ENCODE measurements at places on chromosomes 7 and 10.

DNA sequence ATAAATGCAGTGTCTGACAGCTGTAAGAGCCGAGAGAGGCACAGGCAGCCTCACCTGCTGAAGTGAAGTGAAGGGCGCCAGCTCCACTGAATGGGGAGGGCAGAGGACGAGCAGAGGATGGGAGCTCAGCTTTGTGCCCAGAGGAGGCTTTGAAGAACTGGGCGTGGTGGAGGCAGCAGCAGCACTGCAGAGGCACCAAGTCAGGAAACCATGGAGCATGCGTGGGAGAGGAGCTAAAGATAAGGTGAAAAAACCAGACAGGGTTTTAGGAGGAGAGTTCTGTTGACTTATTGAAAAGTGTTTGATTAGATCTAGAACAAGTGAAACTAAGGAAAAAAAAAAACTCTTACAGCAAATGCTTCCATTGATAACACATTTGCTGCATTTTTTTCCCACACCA is 216.4 kb downstream of the CXCL12 start:
- DNase-seq: no peak

GRCh38 chr10:133242611-133243356 is 5.1 kb downstream of the VENTX start:
- no peak for DNase-seq

- DNase-seq: no peak
Measured at GRCh38 chr10:66144016-66144415, 781.8 kb upstream of the LRRTM3 start.

- no peak for DNase-seq
Measured at GRCh38 chr7:77985974-77986339, 187.4 kb downstream of the PHTF2 start.

DNA sequence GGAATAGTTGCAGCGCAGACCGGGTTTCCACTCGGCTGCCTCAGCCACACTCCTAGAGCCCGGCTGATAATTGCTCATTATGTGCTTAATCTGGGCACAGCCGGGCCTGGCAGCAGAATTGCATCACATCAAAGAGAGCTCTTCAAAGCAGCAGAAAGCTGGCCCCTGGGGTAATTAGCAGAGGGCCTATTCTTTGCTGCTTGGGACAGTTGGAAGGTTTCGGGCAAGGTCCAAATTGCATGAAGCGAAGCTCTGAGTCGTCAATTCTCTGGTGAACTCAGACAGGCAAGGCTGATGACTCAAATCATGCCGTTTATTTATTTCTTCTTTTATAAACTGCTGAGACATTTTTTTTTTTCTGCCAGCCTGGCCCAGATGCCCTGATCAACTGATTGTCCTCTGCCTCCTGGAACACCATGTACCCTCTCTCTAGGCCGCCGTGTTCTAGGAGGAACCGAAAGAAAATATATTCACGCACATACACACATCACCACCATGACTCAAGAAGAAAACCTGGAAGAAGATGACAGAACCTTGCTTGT is 242.2 kb downstream of the RAB11FIP2 start:
- DNase-seq: no peak

GRCh38 chr10:42939685-42940366 is 137.0 kb upstream of the RET start:
- DNase-seq: no peak

DNA sequence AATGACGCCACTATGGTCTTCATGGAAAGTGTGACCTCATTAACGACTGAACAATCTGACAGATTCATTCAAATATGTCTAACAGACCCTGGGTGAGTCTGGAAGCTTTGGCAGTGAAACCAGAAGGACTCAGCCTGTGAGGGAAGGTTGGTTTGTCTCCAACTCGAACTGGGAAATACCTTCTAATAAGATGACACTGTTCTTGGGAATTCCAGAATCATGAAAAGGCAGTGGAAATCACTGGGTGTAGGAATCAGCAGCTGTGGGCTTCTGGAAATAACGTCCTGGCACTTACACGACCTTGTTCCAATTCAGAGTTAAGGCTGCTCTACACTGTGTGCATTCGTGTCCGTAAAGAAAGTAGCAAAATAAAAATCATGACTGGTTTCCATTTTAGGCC is 75.1 kb downstream of the DGKI start:
- no peak for DNase-seq

GRCh38 chr7:130063036-130063435 is 7.3 kb upstream of the KLHDC10 start:
- peak; percentile 74 for DNase-seq

DNA sequence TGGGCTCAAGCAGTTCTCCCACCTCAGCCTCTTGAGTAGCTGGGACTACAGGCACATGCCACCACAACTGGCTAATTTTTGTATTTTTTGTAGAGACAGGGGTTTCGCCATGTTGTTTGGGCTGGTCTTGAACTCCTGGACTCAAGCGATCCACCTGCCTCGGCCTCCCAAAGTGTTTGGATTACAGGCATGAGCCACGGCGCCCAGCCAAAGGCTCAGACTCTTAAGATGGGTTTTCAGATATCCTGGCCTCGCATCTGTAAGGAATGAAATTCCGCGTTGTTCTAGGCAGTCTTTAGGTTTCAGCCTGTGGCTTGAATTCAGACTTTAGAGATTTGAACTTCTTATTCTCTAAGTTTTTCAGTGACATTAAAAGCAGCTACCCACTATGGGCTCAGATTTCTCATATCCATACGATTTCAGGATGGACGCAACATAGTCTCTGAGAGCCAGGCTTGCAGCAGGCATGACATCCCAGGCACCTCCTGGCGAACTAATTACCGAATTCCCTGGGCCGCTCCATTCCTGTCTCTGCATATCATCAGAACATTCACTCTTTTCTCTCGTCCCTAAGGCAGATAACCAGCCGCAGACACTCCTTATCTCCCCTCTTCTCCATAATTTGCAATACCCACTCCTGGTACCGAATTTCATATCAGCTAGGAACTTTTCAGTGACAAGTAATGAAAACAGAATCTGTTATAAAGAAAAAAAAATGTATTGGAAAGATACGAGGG is 29.7 kb downstream of the IL15RA start:
- DNase-seq: no peak

DNA sequence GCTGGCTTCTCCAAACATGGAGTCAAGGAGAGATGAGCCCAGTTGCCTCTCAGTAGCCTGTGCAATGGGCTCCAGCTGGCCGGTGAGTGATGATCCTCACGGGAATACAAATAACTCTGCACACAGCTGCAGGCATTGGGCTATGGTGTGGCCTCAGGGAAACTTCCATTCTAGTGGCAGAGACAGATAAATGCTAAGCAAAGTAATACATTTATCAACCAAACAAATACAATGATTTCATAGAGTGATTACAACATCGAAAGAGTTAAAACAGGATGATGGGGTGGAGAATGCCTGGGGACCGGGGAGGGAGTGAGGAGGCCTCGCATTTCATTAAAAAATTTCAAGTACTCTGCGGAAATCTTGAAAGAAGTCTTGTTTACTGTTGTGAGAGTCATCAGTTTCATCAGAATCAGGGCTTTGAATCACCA is 15.0 kb upstream of the AKR1B1 start:
- no peak for DNase-seq

GRCh38 chr10:115949282-115949844 is 323.6 kb downstream of the GFRA1 start:
- DNase-seq: no peak

DNA sequence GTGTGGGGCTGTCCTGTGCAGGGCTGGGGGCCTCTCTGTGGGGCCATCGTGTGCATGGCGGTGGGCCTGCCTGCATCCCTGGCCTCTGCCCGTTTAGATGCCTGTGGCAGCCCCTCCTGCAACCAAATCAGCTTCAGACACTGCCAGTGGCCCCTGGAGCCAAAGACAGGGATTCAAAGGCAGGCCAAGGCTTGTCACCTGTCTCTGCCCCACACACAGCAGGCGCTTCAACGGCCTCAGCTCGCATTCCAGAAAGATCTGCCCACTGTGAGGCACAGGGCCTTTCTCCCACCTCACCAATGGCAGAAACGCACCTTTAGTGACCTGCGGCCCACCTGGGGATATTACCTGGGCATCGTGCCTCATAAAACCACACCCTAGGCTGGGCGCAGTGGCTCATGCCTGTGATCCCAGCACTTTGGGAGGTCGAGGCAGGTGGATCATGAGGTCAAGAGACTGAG is 46.0 kb downstream of the INSIG1 start:
- DNase-seq: no peak

DNA sequence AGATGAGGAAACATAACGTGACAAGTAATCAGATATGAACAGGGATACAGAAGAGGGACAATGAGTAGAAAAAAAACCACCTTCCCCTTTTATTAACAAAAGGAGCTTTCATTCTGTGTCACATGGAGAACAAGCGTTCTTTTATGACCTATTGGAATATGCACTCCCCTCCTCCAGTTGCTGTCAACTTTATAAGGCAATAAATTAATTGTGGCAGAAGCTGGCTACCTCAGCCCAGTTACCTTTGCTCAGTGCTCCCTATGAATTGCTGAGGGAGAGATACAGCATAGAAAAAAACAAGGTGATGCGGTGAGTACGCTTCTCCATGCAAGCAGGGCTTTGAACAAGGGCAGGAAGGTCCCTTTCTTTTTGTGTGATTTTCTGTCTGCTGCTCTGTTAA is at the start of gene MGAM2:
Gene MGAM2, plus strand, starts transcription at position 220 of the 400 bp plus-strand sequence. CDS start 5,156 bp downstream, outside the sequence.
- DNase-seq: no peak

DNA sequence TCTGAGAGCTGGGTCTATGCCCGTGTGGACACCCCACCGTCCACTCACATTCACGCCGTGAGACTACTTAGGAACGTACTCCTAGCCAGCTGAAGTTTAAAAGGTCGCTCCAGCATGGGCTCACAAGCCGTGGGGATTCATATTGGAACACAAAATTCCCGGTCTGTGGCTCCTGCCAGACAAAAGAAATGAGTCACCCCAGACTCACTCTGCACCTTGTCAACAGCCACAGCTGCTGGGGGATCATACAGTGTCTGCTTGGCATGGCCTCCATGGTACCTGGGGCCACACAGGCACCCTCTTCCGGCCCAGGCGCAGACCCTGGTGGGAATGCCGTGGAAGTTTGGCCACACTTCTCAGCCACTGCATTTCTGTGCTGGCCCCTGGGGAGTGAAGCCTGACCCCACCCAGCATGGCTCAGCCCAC is 228.4 kb downstream of the DNAJB6 start:
- DNase-seq: no peak

GRCh38 chr7:79653136-79653631 is 199.7 kb upstream of the MAGI2 start:
- DNase-seq: no peak

GRCh38 chr7:148723846-148724245 is 25.1 kb downstream of the CUL1 start:
- no peak for DNase-seq
